Foreskin keratinocyte (primary cell): ENCODE measurements at places on chromosomes 2 and 18.

DNA sequence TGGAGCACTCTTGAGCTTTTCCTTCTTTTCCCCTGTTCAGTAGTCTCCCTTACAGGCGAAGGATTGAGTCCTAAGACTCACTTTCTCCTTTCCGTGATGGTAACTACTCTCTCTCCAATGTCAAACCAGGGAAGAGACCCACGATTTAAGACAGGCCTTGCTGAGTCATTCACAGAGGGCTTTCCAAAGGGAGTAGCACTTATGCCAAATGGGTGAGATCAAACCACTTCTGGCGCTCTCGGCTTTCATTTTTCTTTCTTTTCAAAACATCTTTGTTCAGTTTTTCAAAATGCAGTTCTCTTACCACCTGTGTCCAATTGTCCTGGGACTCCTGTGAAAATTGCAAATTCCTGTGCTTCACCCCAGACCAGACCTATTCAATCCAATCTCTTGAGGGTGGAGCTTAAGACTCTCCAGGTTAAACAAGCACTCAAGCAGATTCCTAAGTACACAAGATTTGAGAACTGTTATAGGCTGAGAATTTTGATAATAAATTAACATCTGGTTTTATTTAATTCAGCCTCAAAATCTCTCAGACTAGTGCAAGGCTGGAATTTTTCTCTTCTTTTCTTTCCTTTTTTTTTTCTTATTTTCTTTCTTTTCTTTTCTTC, 14.4 kb upstream of the MRPL19 start:
- DNase-seq: no peak

DNA sequence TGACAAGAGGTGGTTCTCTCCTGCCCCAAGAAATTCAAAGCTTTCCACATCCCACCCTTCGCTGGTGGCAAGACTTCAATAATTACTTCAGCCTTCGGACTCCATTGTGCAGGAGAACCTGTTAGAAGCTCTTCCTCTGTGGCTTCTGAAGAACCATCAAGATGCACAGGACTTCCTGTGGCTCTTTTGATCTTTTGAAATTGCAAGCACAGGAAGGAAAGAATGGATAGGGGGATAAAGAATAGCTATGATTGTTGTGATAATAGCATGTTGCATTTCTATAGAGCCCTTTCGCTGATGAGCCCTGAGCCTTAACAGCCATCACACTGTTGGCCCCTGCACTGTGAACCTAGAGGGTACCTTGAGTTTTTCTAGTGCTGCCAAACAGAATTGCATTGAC, 7.4 kb downstream of the EPAS1 start:
- DNase-seq: no peak

DNA sequence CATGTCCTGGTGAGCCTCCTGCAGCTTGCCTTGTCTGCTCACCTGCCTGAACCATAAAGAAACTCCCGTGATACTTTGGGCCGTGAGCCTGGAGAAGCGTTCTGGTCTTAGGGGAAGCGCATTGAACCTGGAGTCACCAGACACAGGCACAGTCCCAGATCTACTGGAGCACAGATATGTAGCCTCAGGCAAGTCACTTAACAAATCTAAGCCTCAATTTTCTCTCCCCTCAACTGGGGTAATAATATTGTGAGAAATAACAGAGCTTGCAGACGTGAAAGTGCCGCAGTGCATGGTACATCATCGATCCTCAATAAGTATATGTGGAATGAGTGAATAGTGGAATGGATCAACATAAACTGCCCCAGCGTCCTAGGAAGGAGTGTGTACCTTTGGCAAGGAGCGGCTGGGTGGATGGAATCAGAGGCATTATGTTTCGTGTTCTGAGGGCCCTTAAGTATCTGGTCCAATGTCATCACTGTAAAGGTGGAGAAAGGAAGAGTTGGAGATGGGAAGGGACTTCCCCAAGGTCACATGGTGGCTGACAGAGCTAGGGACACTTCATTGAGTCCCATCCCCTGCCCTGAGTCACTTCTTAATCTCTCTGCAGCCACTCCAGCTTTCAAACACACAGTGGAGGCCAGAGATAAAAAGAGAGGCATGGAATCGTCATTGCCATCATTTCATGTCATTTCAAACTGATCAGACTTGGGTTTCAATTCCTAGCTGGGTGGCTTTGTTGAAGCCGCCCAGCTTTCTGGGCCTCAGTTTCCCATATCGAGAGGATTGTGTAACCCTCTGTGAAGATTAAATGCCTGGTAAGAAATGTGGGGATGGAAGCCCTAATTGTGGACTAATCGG, 172.4 kb downstream of the DDX1 start:
- no peak for DNase-seq

DNA sequence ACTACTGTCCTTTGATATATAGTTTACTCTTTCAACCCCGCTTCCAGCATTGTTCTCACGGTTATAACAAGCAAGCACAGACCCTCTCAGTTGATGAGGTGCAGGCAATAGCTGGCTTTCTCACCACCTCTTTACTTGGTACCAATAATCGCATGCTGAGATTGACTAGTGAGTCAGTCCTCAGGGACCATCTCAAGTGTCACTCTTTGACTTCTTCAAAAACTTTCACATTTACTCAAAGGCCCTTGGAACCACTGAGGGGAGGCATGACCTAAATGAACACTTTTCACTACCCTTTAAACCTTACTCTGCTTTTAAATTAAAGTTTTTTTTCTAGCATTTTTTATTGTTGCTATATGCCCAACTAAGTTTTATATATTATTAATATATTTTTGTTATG, 101.8 kb downstream of the DAW1 start:
- no peak for DNase-seq

DNA sequence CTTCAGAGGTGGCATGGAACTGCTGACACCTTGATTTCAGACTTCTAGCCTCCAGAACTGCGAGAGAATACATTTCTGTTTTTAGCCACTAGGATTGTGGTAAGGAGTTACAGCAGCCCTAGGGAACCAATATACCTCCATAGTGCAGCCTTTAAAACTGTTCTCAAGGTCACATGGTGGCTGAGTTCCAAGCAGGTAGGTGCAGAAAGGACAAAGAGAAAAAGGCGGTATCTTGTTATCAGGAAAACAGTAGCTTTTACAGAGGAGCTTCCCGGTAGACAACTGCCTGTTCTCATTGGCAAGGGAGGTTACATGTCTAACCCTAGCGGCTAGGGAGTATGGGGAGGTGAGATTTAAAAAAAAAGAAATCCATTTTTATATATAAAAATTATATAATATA, 96.2 kb upstream of the BCL2L11 start:
- no peak for DNase-seq

DNA sequence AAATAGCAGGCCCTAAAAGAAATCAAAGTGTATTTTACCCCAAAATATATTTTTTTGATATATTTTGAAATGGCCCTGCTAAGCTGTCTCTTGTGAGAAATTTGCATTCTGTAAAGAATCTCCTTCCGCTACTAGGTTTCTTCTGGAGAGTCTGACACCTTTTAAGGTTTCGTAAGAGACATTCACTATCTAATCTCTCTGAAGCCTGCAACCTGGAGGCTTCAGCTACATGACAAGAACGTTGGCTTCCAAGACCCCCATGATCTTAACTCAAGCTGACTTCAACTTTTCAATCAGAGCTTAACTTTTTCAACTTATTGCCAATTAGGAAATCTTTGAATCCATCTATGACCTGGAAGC, 1894.9 kb upstream of the LRRTM1 start:
- DNase-seq: no peak

GRCh38 chr2:187541086-187542085, 12.8 kb downstream of the TFPI start:
- no peak for DNase-seq

- DNase-seq: no peak
Measured at GRCh38 chr2:40752796-40753195, 300.9 kb upstream of the SLC8A1 start.

- DNase-seq: no peak
Measured at GRCh38 chr18:24790347-24790746, 329.9 kb downstream of the HRH4 start.
